Stimulated activated CD8-positive, alpha-beta memory T cell treated with anti-CD3 and anti-CD28 coated beads, Interleukin-12 subunit alpha, Interleukin-12 subunit beta, amount 100 ng/mL, for 1 hour (primary cell): ENCODE measurements at places on chromosomes 5 and 9.

DNA sequence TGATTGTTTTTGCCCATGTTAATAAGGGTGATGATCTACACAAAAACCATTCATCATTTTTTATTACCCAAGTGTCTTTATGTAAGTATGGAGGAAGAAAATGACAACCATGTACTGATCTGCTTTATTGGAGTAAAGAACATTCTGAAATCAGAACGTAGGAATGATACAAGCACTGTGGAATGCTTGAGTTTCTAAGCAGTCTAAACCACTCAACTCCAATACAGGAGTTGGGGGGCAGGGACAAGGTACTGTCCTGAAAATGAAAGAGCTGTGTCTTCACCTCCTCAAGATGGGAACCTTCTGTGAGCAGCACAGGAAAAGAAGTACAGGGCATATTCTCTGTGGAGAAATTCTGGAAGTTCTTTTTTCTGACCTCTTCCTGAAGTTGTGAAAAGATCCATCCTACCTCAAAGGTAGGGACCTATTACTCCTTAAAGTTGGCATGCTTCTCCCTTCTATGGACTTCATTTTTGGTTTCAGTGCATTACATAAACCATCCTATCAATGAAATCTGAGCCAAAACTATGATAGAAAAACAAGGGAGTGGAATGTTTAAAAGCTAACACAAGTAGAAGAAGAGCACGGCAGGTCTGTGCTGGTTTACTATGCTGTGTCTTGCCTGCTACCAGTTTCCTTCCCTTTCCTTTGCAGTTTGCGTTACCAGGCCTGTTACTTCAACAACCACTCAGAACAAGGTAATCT is 202.6 kb downstream of the SEMA5A start:
- no peak for DNase-seq

DNA sequence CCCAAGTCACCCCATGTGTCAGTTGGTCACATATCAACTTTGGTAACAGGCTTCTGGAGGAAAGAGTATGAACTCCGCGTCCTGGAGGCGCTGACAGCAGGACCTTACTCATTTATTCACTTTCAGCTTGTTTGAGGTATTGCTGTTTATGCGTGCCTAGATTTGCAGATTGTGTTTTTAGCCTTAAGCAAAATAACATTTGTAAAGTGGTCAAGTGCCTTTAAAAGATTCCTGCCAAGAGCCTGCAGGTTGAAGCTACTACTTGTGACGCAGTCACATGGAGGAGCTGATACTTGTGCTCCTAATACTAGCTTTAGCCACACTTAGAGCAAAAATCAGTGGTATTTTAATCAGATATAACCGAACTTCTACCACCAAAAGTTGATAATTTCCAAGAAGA is 351.3 kb downstream of the ADGRV1 start:
- DNase-seq = no peak

DNA sequence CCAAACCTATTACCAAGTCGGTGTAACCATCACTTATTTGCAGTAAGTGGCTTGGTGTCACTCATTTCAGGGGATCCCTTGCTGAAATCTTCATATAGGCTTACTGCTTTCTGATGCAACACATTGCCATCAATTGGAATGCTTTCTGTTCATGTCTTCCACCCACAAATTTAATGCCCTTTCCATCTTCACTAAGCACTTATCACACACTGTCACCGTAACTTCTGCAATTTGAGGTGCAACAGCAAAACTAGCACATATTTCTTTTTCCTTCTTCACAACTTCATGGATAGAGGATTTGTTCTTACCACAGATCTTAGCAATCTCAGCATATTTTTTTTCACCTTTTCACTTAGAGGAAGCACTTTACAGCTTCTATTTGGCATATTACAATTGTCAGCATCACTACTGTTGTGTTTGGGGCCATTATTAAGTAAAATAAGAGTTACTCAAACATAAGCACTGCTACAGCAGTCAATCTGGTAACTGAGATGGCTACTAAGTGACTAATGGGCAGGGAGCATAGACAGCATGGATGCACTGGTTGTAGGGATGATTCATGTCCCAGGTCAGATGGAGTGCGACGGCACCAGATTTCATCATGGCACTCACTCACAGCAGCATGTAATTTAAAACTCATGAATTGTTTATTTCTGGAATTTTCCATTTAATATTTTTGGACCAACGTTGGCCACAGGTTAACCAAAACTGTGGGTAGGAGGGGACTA is 70.1 kb downstream of the PIP5K1B start:
- no peak for DNase-seq

DNA sequence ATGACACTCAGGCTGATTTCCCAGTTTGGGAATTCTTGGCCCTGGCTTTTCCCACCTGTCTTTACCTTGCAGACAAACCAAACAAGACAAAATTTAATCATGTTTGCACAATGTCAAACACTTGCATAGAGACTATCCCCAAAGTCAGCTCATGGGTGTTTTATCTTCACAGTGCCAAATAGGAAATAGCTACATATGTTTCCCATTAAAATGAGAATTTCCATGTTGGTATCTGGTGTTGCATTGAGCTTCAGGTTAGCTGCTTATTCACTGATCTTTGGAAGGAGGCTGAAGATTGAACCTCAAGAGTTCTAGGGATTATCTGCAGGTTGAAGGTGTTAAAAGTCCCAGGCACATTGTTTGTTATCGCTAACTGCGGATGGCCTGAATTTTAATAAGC is 19.5 kb downstream of the MAP1B start:
- no peak for DNase-seq

DNA sequence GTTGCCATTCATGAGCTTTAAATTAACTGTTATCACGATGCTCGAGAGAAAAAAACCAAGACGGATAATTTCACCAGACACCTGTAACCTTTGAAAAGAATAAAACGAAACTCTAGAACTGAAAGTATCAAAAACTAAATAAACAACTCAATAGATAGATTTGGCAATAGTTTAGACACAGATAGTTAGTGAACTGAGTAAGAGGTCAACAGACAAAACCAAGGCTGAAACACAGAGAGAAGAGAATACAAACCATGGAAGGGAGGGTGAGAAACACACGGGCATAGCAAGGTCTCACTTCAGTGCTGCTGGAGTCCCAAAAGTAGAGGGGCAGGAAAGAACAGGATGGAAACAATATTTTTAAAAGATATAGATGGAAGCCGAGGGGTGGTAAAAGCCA is 3.3 kb upstream of the OR2V1 start:
- DNase-seq = no peak

GRCh38 chr5:82738681-82739269 is 338.4 kb downstream of the TMEM167A start:
- DNase-seq = no peak
